SJSA1 (cell line): ENCODE measurements at places on chromosomes 2 and 18.

DNA sequence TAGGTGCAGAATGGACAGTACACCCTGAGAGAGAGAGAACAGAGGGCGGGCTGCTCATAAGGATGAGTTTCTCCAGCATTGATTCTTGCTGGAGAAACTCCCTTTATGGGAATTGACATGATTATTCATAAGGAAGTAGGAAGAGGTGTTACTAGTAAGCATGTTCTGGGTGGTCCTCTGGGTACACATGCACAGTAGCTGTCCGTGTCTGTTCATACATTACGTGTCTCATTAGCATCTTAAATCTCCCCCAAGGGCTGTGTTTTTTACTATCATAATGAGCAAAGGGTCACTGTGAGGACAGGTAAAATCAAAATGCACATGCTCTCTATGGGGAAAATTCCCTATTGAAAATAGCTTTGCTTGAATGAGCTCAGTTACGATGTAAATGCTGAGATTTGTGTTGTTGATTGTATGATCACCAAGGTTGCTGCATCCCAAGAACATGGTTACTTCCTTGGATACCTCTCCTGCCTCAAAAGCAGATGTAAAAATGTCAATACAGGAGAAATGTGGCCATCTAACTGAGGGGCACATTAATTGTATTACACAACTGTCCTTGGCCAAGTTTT lies 238.9 kb downstream of the CDH20 start:
- no peak for DNase-seq

DNA sequence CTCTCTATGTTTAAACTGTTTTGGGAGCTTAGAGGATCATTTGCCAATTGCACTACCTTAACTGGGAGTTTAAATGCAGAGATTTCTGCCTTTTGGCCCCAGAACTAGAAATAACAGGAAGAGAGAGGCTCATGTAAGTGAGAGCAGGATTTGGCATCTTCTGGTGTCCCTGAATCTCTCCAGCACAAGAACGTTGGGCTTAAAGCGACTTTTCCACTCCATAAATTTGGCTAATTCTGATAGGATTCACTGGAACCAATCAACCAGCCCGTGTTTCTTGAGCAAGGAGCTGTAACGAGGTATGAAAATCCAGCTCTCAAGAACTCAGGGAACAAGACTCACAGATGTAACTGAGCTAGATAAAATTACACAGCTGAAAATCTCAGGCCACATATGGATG lies 181.0 kb downstream of the C1D start:
- DNase-seq, result no peak

DNA sequence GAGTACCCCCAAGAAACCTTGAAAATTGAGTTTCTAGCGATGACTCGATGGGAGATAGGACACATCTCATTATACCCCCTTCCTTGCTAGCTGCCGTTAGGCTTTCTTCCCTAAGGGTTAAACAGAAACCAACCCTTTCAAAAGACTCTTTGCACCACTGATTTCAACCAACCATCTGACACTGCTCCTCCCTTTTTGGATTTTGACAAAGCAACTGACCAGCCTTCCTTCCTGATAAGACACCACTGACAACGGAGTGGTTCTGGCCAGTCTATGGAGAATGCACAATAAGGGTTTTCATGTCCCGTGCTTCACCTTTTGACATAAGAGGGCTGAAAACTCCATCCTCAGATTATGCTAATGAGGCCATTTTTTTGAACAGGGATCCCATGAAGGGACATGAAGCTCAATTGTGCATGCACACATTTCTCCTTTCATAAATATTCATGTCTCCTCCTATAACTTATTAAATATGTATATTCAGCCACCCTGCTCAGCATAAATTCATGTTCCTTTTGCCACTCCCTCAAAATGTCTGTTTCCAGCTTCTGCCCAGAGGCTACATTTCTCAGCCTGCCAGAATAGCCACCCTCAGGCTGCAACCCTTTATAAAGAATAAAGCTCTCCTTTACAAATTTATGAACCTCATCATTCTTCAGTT lies 52.8 kb upstream of the SLC35F5 start:
- no peak for DNase-seq

GRCh38 chr18:50138181-50139064 lies 56.5 kb downstream of the MYO5B start:
- DNase-seq, result no peak
